ENCODE measurements at places on chromosomes 1 and 21. TPM values are rescaled to one million over a fixed set of nuclear protein-coding genes. Genes with fewer than 3 reads are reported as not detected.
A peak's percentile ranks its signal among the peaks of the same experiment; 100 is the strongest.

GRHL3 gene
- 20.5 TPM for polyA plus RNA-seq

F3 gene
- polyA plus RNA-seq, result 1,634 TPM

TMEM35B gene
- polyA plus RNA-seq, result 26.4 TPM

RXFP4 gene
- not detected for polyA plus RNA-seq

THEM5 gene
- polyA plus RNA-seq, result 0.18 TPM

APOBEC4 gene
- polyA plus RNA-seq, result not detected

IL20 gene
- polyA plus RNA-seq, result 4.7 TPM

SLC2A5 gene
- 0.16 TPM for polyA plus RNA-seq

TNFRSF18 gene
- polyA plus RNA-seq, result 0.63 TPM

- no peak overlapping the region for H3K4me3 ChIP-seq
- peaks cover 8% of the 10 kb centered on the region for H3K4me1 ChIP-seq
- no peaks in the 10 kb centered on the region for H3K27me3 ChIP-seq
- no peak for DNase-seq
- no peaks in the 10 kb centered on the region for H3K36me3 ChIP-seq
Measured at GRCh38 chr1:64969305-64970046, 3.1 kb upstream of the JAK1 start.

GRCh38 chr21:35632711-35633110, 427.6 kb downstream of the SETD4 start:
- H3K27ac ChIP-seq, result no peak overlapping the region
- no peak overlapping the region for H3K4me3 ChIP-seq
- no peaks in the 10 kb centered on the region for H3K27me3 ChIP-seq
- no peaks in the 10 kb centered on the region for H3K36me3 ChIP-seq
- H3K4me1 ChIP-seq, result peaks cover 13% of the 10 kb centered on the region

DNA sequence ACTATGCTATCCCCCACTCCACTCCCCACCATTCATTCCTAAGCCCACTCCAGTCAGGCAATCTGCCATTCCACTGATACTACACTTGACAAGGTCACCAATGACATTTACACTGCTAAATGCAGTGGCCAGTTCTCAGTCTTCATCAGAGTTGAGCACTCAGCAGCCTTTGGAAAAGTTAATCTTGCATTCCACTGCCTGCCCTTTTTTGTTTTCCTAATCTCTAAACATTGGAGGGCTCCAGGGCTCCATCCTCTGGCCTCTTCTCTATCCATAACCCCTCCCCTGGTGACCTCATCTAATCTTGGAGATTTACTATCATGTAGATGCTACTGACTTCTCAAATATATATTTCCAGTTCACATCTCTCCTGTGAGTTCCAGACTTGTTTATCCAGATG, 70.9 kb upstream of the S1PR1 start:
- no peaks in the 10 kb centered on the region for H3K27me3 ChIP-seq
- H3K4me3 ChIP-seq, result no peak overlapping the region
- no peaks in the 10 kb centered on the region for H3K4me1 ChIP-seq
- DNase-seq, result no peak
- no peaks in the 10 kb centered on the region for H3K36me3 ChIP-seq

- no peaks in the 10 kb centered on the region for H3K4me1 ChIP-seq
- no peak overlapping the region for H3K4me3 ChIP-seq
- H3K27ac ChIP-seq, result no peak overlapping the region
- no peak for DNase-seq
- H3K36me3 ChIP-seq, result peaks cover 31% of the 10 kb centered on the region
Measured at GRCh38 chr1:20708057-20708456, 9.8 kb downstream of the KIF17 start.

DNA sequence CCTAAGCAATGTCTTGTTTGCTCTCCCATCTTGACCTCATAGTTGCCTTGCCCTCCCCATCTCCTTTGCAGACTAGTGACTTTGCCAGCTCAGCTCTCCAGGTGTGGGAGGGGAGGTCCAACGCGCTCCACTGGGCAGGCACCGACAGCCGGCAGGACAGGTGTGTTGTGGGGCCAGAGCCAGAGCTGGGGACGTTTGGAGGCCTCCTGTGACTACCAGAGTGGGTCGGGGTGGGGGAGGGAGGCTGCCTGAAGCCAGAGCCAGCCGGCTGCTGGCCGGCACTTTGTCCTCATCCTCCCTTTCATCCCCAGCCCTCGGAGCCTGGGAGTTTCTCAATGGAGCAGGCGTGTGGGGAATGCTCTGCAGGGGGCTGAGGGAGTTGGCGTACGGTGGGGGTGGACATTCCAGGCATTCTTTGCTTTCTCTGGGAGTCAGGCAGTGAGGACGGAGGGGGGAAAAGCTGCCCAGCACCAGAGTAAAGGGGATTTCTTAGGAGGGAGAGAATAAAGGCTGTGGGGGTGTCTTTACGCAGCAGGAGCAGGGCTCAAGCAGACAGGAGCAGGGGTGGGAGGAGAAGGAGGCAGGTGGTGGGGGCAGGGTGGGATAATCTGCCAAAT, 20.2 kb downstream of the NUAK2 start:
- no peaks in the 10 kb centered on the region for H3K27me3 ChIP-seq
- H3K4me1 ChIP-seq, result peaks cover 52% of the 10 kb centered on the region
- peaks cover 28% of the 10 kb centered on the region for H3K36me3 ChIP-seq
- no peak for DNase-seq
- no peak overlapping the region for H3K4me3 ChIP-seq

- no peak overlapping the region for H3K4me3 ChIP-seq
- no peak for DNase-seq
- no peaks in the 10 kb centered on the region for H3K4me1 ChIP-seq
Measured at GRCh38 chr1:220255204-220255603, 17.0 kb downstream of the RAB3GAP2 start.

DNA sequence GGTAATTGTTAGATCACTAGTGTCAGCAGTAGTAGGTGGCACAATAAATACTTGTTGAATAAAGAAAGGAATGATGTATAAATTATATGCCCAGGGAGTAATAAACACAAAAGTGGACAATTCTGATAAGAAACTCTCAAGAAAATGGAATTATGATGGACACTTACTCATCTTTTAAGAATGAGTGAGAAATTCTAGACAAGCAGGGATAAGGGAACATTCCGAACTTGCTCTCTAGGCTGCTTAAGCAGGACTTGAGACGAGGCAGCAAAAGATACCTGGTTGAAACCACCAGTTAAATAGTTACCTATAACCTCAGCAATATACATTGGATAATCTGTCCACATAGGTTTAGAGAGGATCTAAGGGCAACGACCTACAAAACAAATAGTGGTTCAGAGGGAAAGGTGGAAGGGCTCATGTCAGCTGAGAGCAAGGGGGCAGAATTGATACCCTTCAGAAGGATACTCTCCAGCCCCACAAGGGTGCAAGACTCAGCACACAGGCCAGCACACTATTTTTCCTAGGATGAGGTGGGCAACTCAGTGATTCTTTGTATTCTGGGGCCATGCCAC, 46.3 kb downstream of the XCL2 start:
- H3K4me1 ChIP-seq, result no peaks in the 10 kb centered on the region
- no peak overlapping the region for H3K27ac ChIP-seq
- H3K27me3 ChIP-seq, result no peaks in the 10 kb centered on the region

DNA sequence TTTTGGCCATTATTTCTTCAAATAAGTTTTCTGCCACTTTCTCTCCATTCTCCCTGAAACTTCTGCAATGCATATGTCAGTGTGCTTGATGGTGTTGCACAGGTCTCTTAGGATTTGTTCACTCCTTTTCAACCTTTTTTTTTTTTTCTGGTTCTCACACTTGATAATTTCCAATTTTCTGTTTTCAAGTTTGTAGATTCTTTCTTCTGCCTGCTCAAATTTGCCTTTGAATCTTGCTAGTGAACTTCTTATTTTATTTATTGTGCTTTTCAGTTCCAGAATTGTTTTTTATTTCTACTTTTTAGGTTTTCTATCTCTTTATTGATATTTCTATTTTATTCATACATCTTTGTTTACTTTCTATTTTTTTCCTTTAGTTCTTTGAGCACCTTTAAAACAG, 48.4 kb upstream of the PTPRC start:
- H3K4me1 ChIP-seq, result no peaks in the 10 kb centered on the region
- no peaks in the 10 kb centered on the region for H3K27me3 ChIP-seq
- H3K4me3 ChIP-seq, result no peak overlapping the region
- no peak for DNase-seq
- H3K27ac ChIP-seq, result no peak overlapping the region
- no peaks in the 10 kb centered on the region for H3K36me3 ChIP-seq

- no peak for DNase-seq
- H3K36me3 ChIP-seq, result no peaks in the 10 kb centered on the region
- H3K4me3 ChIP-seq, result no peak overlapping the region
Measured at GRCh38 chr1:53342735-53343470, 15.0 kb upstream of the LRP8 start.

DNA sequence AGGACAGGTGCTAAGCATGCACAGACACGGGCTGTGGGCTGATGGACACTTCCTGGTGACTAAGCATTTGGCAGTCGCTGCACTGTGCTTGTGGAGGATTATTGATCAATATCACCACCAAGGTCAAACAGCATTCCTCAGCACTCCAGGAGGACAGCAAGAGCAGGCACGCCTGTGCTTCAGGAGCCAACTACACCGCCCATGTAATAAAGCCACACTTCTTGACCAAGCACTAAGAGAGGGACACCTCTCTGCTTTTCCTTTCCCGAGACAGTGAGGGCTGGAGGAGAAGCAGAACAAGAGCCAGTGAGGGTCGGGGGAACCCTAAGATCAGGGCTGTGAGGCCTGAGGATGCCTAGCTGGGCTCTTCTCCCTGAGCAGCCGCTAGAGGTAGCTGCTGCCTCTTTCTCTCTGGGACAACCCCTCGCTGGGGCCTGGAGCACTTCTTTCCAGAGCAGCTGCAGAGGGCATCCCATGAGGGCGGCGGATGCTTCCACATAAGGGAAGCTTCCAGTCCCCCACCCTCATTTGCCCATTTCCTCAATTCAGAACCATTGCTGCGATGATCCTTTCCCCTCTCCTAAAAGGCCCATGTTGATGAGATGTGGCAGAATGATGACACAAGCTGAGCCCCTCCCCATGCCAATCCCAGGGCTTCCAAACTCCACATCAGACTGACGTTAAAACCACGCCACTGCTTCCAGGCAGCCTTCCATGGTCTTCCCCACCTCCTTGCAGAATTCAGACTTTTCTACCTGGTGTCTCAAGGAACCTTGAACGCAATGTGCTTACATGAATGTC, 19.1 kb downstream of the RAB7B start:
- no peak for DNase-seq
- H3K4me3 ChIP-seq, result peak overlapping the region; percentile 39
- H3K27ac ChIP-seq, result no peak overlapping the region
- no peaks in the 10 kb centered on the region for H3K27me3 ChIP-seq
- H3K4me1 ChIP-seq, result peaks cover 23% of the 10 kb centered on the region

DNA sequence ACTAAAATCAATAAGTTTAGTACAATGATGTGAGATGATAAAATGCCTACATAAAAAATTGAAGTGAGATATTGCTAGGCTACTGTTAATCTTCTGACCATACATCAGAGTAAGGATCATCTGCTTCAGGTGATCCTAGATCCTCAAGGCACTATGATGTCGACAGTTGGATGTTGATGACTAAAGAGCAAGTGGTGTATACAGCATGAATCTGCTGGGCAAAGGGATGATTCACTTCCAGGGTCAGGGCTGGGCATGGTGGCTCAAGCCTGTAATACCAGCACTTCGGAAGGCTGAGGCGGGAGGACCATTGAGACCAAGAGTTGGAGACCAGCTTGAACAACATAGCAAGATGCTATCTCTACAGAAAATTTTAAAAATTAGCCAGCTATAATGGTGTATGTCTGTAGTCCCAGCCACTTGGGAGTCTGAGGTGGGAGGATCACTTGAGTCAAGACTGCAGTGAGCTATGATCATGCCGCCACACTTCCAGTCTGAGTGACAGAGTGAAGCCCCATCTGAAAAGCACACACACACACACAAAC, 24.6 kb downstream of the NUF2 start:
- H3K36me3 ChIP-seq, result no peaks in the 10 kb centered on the region
- no peak overlapping the region for H3K27ac ChIP-seq
- H3K4me3 ChIP-seq, result no peak overlapping the region

GRCh38 chr1:221643404-221644144, 98.3 kb downstream of the DUSP10 start:
- no peak overlapping the region for H3K4me3 ChIP-seq
- no peaks in the 10 kb centered on the region for H3K36me3 ChIP-seq
- no peak overlapping the region for H3K27ac ChIP-seq
- no peaks in the 10 kb centered on the region for H3K27me3 ChIP-seq
- DNase-seq, result no peak

GRCh38 chr1:209815490-209815889, 9.5 kb upstream of the IRF6 start:
- DNase-seq, result no peak
- no peaks in the 10 kb centered on the region for H3K36me3 ChIP-seq
- H3K4me1 ChIP-seq, result peaks cover 34% of the 10 kb centered on the region
- no peaks in the 10 kb centered on the region for H3K27me3 ChIP-seq

- no peak for DNase-seq
- no peak overlapping the region for H3K4me3 ChIP-seq
- no peaks in the 10 kb centered on the region for H3K27me3 ChIP-seq
- H3K36me3 ChIP-seq, result peaks cover 2% of the 10 kb centered on the region
- no peak overlapping the region for H3K27ac ChIP-seq
- peaks cover 71% of the 10 kb centered on the region for H3K4me1 ChIP-seq
Measured at GRCh38 chr1:68223687-68224086, 8.6 kb downstream of the WLS start.

- H3K27ac ChIP-seq, result no peak overlapping the region
- no peak overlapping the region for H3K4me3 ChIP-seq
- H3K27me3 ChIP-seq, result no peaks in the 10 kb centered on the region
- no peaks in the 10 kb centered on the region for H3K36me3 ChIP-seq
- no peak for DNase-seq
Measured at GRCh38 chr1:217153361-217153760, 430.1 kb upstream of the ESRRG start.

DNA sequence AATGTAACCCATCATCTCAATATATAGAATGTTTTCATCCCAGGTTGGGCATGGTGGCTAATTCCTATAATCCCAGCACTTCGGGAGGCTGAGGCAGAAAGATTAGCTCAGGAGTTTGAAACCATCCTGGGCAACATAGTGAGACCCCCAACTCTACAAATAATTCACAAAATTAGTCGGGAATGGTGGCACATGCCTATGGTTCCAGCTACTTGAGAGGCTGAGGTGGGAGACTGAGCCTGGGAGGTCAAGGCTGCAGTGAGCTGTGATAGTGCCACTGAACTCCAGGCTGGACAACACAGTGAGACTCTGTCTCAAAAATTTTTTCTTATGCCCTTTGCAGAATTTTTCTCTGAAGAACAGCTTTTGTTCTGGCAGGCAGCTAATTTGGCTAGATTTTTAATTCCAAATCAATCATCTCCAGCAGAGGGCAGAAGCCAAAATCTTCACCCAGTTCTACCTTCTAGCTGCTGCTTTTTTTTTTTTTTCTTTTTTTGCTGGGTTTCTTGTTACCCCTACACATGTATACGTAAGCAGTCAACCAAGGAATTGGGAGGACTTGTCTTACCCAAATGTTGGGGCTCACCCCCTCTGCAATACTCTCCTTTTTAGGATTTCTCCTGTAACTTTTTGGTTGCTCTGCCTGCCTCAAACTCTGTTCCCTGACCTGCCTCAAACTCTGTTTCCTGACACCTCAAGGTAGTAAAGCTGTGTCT, 2.7 kb upstream of the RAD54L start:
- H3K36me3 ChIP-seq, result no peaks in the 10 kb centered on the region
- H3K4me1 ChIP-seq, result peaks cover 14% of the 10 kb centered on the region
- H3K4me3 ChIP-seq, result no peak overlapping the region
- no peak for DNase-seq
- no peaks in the 10 kb centered on the region for H3K27me3 ChIP-seq
